ENCODE measurements at places on chromosomes 3 and 15. TPM values are rescaled to one million over a fixed set of nuclear protein-coding genes. Genes with fewer than 3 reads are reported as not detected.

DNA sequence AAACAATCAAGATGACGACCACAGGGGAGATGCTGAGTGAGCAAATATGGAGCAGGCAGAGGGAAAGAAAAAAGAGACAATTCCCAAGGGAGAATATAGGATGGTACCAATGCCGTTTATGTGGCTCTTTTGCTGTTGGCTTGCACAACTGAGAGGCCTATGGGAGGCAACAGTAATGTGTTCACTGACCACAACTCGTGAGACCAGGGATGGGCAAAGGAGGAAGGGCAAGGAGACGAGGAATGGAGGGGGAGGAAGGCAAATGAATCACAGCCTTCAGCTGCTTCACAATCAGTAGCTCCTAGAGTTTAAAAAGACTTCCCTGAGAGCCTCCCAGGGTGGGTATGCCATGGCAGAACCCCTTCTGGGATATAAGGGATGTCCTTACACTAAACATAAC, 131.5 kb downstream of the SLC9A9 start:
- ATAC-seq, result no peak

- ATAC-seq, result no peak
Observed at GRCh38 chr3:60580809-60581208, 670.4 kb downstream of the FHIT start.

GPR156 gene
- 0.08 TPM for total RNA-seq

DNA sequence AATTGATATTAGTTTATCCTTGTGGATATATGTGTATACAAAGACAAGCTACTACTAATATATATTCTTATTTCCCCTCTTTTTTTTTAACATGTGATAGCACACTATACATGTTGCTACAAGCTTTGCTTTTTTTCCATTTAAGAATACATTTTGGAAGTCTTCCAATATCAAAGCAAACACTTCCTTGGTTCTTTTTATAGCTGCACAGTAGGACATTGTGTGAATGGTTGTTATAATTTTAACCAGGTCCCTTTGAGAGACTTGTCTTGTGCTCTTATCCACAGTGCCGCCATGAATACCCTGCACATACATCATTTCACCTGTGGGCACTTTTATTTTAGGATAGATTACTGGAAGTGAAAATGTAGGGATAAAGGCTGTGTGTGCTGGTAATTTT, 88.7 kb downstream of the CACNA2D3 start:
- no peak for ATAC-seq

FRMD5 gene
- total RNA-seq, result 0.20 TPM

DNA sequence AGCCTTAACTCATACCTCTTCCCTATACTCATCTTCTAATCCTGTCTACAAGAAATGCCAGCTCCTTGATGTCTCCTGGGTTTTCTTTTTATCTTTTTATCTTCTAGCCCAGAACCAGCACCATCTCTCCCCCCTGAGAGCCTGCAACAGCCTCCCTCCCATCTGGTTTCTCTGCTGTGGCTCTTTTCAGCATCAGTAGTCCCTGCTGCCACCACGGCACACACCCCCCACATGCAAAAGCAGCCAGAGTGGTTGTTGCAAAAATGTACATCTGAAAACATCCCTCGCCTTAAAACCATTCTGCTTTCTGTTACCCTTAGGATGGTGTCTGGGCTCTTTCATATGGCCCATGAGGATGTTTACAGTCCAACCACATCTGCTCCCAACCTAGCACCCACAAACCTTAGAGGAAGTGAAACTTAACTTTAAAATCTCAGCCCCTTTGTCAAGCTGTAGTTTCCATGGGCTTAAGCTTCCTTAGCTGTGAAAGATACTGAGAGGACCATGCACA, 775 bp downstream of the TTC21A start:
- ATAC-seq, result peak; percentile 11

GRCh38 chr15:68615301-68615700, 36.5 kb downstream of the CORO2B start:
- no peak for ATAC-seq

LRRC31 gene
- total RNA-seq, result not detected
